Stromal cell of bone marrow (primary cell): ENCODE measurements at places on chromosomes 7 and 10.

DNA sequence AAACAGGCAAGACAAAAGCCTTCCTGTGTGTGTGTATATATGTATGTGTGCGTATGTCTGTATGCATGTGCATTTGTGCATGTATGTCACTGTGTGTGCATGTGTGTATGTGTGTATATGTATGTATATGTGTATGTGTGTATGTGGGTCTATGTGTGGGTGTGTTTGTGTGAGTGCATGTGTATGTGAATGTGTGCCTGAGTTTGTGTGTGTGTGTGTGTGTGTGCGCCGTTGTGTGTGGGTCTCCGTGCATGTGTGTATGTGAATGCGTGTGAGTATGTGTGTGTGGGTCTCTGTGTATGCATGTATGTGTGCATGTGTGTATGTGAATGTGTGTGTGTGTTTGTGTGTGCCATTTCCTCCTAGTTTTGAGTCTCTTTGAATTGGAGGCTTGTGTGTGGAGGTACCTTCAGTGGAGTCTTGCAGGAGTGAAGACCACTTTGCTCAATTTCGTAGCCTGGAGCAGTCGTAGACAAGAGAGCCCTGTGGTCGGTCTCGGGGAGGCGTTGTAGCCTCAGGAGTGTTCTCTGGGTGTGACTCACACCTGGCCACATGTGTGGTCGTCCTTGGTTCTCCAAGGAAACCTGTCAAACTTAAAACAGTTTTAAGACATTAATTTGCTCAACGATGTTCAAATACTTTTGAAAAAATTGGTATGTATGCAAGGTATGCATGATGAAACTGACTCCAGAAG is 28.1 kb downstream of the INPP5A start:
- DNase-seq = no peak

DNA sequence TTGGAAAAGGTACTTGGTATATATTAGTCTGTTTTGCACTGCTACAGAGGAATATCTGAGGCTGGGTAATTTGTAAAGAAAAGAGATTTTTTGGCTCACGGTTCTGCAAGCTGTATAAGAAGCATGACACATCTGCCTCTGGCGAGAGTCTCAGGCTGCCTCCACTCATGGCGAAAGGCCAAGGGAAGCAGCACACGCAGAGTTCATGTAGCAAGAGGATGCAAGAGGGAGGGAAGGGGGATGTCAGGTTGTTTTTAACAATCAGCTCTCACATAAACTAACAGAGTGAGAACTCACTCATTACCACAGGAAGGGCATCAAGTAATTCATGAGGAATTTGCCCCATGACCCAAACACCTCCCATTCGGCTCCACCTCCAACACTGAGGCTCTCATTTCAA is 484.8 kb upstream of the DPP6 start:
- no peak for DNase-seq

DNA sequence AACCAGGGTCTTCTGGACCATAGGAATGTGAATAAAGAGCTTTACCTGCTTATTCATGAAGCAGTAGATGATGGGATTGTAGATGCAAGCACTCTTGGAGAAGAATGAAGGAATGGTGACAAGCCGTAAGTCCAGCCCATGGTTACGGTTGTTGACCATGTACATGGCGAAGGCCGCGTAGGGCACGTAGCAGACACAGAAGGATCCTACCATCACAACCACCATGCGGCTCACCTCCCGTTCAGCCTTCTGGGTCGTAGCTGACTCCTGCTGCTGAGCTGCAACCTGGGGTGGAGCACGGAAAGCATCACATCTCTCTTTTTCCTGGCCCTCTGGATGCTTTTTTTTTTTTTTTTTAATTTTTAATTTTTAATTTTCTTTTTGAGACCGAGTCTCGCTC is 2.0 kb downstream of the OPN1SW start:
- DNase-seq = no peak

DNA sequence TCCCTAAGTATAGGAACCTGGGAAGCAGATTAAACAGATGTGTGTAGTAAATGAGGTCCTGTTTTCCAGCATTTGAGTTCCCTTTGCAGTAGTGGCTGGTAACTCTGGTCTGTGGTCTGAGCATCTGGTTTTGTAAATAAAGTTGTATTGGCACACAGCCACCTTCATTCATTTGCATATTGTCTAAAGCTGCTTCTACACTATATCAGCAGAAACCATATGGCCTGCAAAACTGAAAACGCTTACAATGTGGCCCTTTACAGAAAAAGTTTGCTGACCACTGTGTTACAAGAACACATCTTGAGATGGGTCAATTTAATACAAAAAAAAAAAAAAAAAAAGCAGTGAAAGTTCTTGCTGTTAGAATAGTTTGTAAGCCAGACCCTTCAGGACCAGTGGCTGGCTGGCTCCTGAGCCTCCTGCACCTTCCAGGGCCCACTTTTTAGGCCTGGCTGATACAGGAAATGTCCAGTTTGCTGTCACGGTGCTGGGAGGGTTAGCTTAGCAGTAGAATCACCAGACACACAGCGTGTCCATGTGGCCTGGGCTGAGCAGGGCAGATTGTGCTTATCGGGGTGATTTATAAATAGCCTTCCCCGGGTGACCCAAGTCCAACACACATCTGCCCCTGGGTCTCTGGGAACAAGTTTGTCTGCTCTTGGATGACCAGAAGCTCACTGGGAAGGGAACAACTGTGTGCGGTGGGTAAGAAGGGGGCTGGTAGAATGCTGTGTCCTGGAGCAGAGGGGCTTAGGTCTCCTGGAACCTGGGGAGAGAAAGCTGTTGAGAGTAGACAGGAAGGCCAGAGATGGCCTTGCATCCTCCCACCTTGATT is 1.4 kb downstream of the C10orf71 start:
- DNase-seq = no peak

DNA sequence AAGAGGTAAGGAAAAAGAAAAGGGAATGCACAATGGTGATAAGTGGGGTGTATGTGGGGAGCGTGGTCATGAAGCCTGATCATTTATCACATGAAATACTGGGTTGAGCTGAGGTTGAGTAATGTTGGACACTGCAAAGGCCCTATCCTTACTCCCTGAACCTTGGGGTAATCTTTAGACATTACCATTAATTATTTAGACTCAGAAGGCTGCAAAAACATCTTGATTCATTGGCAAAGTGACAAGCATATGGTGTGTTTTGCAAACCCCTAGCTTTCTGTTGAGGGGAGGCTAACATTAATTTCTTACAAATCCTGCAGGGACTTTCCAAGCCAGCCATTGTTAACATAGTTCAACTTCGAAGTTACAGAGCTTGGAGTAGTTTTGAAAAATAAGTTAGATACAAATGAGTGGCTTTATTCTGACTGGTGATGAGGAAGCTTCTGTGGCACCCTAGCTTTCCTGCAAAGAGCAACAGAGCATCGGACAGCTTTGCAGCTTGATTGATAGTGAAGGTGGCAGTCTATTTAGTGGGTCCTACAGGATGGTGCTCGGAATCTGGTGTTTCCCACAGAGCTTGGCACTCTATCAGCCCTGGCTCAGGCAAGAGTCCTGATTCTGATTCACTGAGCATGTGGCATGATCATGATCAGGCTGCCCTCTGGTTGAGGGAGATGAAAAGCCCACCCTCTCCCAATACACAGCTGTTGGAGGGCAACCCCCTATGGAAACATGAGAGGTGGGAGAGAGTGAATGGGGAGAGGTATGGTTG is 153.7 kb upstream of the NPVF start:
- no peak for DNase-seq

DNA sequence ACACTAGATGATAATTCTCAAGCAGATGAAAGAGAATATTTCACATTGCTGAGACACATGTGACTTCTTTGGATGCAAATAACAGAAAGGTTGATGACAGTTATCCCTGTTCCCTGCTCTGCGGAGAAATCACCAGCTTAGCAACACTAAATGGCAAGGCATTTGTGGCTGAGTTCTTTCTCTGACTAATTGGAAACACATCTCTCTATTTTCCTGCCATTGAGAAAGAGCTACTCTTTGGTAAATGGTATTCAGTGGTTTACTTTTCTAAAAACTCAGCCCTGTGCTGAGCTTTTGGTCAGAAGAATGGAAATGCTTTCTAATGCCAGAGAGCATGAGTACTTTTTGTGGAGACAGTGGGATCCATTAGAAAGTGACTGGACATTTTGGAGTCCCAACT is 771.4 kb downstream of the LRMDA start:
- DNase-seq = peak; percentile 83

DNA sequence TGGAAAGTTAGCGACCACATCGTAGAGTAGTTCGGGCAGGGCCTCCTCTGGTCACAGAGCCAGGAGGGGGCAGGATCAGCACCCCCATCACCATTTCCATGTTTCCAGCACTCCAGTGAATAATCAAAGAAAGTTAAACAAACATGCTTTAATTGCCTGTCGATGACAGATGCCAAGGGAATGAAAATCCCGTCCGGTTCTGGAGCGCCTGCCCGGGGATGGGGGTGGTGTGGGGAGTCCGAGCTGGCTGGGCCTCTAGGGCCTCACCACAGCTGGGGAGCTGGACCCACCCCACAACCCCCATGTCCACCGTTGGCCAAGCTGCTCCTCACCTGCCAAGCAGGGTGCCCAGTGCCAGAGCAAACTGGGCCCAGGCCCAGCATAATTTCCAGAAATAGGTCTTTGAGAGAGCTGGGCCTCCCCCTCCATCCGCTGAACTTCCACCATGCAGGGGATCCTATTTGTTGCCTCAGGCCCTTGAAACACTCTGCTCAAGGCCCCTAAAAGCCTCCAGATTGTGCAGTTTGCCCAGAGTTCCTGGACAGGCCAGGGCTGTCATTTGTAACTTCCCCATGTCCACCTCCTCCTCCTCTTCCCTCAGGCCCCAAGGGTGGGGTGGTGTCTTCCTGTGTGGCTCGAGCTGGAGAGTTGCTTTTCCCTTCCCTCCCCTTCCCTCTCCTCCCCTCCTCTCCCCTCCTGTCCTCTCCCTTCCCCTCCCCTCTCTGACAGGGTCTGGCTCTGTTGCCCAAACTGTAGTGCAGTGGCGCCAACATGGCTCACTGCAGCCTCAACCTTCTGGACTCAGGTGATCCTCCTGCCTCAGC is 101.0 kb downstream of the MYL10 start:
- DNase-seq = no peak

DNA sequence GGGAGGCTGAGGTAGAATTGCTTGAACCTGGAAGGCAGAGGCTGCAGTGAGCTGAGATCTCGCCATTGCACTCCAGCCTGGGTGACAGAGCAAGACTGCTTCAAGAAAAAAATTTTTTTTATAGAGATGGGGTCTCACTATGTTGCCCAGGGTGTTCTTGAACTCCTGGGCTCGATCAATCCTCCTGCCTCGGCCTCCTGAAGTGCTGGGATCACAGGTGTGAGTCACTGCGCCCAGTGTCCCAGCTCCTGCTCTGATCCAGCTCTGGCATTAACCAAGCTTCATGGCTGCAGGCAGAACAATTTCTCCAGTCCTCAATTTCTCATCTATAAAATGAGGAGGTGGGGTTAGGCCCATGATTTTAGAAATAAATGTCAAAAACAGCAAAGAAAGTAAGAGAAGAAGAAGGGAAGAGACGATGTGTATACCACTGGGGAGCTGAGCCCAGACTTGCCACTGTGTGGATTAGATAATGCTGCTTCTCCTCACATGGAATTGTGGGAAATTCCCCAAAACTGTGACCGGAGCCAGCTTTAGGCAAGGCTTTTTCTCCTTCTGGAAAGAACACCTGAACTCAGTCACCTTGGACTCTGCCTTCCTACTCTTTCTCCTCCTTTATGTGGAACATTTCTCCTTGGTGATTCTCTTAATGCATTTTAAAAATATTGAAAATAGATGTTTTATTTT is 25.5 kb downstream of the IL15RA start:
- DNase-seq = no peak
